ENCODE measurements at places on chromosomes 4 and X. TPM values are rescaled to one million over a fixed set of nuclear protein-coding genes. Genes with fewer than 3 reads are reported as not detected.

GPAT3 gene
- 0.85 TPM for total RNA-seq

H2BW2 gene
- total RNA-seq: not detected

RS1 gene
- total RNA-seq: not detected

MAGEA12 gene
- total RNA-seq: not detected

BMX gene
- total RNA-seq: 0.03 TPM

IGBP1 gene
- 36.0 TPM for total RNA-seq
